Activated T-cell treated with anti-CD3 and anti-CD28 coated beads for 4 hours (primary cell): ENCODE measurements at places on chromosomes 11 and 22.

DNA sequence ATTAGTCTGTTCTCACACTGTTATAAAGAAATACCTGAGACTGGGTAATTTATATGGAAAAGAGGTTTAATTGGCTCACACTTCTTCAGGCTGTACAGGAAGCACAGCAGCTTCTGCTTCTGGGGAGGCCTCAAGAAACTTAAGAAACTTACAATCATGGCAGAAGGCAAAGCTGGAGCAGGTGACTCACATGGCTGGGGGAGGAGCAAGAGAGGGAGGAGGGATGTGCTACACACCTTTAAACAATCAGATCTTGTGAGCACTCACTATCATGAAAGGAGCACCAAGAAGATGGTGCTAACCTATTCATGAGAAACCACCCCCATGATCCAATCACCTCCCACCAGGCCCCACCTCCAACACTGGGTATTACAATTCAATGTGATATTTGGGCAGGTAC lies 381.6 kb downstream of the ETS1 start:
- no peak for DNase-seq

- DNase-seq = no peak
These were observed 205.3 kb downstream of the TBC1D22A start for GRCh38 chr22:46967445-46968358.

GRCh38 chr22:20431511-20432192 lies 6.0 kb downstream of the SCARF2 start:
- no peak for DNase-seq

DNA sequence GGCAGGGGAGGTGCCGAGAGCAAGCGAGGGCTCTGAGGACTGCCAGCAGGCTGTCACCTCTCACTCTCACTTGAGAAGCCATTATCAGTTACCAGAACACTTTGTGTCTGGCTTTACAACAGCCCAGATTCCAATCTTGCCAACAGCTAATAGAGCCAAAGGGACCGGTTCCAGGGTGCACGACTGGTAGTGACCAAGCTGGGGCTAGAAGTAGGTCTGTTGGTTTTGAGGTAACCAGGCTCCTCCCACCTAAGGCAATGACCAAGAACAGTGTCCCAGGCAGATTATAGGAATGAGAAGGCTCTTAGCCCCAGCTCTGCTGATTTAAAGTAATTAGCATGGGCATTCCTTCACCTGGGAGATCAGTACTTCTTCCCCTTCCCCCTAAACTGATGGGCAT lies 7.2 kb upstream of the IL10RA start:
- no peak for DNase-seq

DNA sequence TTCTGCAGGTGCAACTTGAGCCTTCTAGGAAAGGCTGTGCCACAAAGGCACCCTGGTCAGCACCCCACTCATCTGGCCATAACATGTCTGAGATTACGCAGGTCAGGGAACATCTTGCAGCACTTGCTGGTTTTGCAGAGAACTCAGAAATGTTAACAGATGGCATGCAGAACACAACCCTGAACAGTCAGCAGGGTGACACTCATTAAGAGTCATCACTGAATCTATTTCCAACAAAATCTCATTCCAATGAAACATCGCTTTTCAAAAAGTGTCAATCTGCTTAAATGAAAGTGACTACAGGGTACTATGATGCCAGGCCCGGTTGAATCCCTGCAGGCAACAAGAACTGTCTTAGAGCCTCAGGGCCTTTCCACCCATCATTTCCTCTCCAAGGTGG lies 369.8 kb upstream of the CCDC90B start:
- no peak for DNase-seq

- no peak for DNase-seq
These were observed 209.7 kb downstream of the C11orf91 start for GRCh38 chr11:33490842-33491370.

DNA sequence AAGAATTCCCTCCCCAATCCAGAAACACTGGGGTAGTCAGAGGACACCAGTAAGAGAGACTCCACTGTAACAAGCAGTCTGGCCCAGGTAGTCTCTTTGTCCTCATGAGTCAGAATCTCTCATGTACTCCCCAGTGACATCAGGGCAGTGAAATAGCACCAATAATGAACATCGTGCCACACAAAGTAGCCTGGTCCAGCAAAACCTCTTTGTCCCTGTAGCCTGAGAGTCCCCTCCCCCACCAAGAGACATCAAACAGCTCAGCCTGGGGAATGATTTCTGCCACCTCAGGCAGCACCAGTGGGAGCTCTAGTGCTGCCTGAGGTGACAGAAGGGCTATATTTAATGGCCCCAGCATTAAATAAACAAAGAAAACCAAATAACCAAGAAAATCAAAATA lies 88.1 kb downstream of the SBF2 start:
- no peak for DNase-seq

DNA sequence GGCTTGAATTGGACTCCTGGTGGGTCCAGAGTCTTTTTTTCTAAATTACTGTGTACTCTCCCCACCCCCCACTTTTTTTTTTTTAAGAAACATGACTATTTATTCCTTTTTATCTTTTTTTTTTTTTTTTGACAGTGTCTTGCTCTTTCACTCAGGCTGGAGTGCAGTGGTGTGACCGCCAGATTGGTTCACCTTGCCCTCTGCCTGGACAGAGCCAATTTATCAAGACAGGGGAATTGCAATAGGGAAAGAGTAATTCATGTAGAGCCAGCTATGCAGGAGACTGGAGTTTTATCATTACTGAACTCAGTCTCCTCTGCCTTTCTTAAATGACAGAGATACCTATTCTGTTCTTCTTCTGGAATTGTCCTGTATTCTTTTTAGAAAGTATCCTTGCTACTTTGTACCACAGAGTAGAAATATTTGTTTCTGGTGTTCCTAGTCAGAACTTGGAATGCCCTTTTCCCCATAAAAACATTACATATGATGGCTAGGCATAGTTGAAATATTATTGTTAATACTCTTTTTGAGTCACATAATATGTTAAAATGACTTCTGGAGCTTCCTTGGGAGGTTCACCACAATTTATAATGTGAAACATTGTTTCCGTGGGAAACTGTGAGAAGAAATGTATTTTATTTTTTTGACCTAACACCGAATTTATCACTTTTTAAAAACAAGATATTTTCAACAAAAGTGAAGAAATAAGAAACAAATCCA lies 95.6 kb downstream of the UVRAG start:
- DNase-seq = no peak

- DNase-seq = no peak
These were observed 850.8 kb upstream of the CCDC90B start for GRCh38 chr11:84136926-84137325.

DNA sequence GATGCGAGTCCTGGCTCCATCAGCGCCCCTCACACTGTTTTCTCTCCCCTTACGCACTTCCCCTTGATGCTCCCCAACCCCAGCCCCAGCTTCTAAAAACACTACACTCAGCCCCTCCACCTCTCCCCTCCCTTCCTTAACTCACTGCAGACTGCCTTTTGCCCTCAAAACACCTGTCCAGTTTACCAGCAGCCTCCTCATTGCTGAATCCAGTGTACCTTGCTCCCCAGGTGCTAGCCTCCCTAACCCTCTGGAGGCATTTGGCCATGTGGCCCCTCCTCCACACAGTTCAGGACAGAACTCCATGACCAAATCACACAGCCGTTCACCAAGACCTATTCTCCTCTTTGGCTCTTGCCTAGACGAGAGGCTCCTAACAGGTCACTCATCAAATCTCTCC lies 2.8 kb upstream of the GALR3 start:
- DNase-seq = no peak

GRCh38 chr22:34943830-34944229 lies 122.1 kb upstream of the ISX start:
- DNase-seq = no peak

DNA sequence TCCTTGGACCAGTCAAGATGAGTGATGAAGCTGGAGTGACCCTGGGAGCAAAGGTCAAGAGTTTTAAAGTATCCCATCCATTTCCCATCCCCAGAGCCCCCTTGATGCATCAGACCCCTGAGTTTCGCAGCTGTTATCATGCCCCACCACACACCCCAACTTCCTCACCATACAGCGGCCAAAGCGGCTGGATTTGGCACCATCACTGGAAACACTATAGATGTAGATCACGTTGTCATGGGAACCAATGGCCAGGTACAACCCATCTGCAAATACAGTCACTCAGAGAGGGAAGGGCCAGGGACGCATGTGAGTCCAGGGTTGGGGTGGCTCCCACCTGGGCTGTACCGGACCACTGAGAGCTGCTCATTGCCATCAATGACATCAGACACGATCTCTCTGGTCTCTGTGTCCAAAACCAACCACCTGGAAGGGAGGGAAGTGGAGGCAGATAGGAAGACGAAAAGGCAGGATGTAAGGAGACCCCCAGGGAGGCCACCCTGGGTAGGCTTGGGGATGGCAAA lies 2.2 kb upstream of the MTA2 start:
- no peak for DNase-seq

- DNase-seq = peak; percentile 18
These were observed 106.8 kb downstream of the RBFOX2 start for GRCh38 chr22:35921777-35922176.

DNA sequence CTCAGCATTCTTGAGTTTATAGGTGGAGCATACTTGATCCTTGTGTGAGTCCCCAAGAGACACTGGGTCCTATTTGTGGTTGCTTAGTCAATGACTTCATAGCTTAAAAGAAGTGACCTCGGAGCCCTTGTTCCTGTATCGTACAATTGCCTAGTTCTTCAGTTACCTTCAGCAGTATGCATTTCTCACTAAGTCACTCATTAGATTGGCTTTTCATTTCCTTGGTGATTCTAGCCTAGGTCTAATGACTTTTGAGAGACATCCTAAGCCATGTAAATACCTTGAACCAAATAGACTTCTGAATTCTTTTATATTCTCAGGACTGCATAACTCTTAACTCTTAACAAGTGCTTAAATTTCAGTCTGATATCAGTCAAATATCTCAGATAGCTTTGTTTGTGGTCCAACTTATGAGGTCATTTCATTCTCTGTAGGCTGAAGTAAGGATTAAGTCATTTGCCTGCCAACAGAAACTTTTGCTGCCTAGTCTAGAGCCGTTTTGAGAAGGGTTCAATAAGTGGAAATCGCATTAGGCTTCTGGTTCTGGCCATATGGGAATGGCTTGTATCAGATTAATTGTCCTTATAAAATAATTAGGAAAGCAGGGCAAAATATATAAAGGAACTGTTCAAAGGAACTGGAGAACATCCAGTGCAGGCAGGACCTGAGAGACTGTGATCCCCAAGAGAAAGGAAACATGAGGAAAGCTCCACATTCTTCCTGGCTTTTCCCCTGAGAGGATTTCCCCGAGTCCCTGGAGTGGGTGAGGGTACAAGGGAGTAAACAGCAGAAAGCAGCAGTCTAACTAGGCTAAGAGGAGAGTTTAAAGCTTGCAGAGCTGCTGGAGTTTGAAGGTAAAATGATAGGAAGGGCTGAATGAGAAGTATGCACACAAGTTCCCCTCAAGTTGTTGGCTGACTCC lies 39.9 kb downstream of the TRAF6 start:
- no peak for DNase-seq

GRCh38 chr11:19405966-19406365 lies 165.2 kb upstream of the E2F8 start:
- DNase-seq = no peak

GRCh38 chr11:126414615-126415014 lies 59.1 kb downstream of the ST3GAL4 start:
- DNase-seq = no peak

DNA sequence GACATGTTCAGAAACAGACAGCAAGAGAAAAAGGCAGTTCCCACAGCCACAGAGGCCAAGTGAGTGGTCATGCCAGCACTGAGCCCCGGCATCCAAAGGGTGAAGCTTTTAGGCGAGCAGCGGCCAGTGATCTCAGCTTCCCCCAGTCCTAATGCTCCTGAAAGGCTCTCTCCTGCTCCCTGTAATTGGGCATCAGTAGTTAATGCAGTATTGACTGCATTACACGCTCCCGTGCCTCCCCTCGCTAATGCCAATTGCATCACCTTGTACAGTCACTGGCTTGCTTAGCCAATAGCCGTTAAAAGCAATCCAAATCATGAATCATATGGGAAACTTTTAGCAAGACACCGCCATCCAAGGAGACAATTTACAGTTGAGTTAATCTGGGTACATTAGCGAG lies 4.9 kb downstream of the LMO1 start:
- DNase-seq = no peak

DNA sequence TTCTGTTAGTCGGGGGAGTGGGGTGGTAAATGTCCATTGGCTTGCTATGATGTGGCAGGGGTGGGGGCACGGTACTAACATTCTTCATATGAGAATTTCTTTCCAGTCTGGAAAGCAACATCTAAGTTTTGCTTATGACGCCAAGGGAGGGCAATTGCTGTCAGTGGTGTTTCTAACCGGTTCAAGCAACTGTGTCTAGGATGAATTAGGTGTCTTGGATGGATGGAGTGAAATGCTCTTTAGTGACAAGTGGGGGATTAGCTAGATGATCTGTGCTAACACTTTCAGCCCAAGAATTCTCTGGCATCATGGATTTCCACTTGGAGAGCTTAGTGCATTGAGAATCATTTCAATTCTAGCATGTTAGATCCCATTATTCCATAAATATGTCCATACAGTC lies 262.6 kb upstream of the SORL1-AS1 start:
- no peak for DNase-seq

GRCh38 chr11:106216281-106216680 lies 138.8 kb downstream of the AASDHPPT start:
- no peak for DNase-seq

- no peak for DNase-seq
These were observed 18.4 kb upstream of the CTSD start for GRCh38 chr11:1782031-1782590.

GRCh38 chr22:50725597-50725996 lies 12.4 kb upstream of the ACR start:
- no peak for DNase-seq

DNA sequence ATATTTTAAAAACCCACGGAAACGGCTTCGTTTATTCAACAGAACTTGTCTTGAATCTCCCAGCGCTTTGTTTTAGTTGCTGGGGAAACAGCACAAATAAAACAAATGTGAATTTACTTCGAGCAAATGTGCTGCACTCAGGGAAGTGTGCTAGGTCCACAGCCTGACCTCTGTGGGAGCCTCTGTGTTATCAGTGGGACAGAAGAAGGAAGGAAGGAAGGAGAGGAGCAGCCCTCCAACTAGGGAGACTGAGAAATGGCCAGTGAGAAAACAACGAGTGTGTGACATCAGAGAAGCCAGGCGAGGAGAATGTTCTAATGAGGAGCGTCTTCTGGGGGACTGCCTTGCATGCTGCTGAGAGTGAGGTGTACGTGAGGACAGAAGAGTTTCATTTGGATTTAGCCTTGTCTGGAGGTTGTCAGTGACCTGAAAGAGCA lies 42.7 kb downstream of the PPP6R3 start:
- DNase-seq = no peak

- no peak for DNase-seq
These were observed 356.3 kb upstream of the ISX start for GRCh38 chr22:34709641-34710040.

GRCh38 chr22:31106731-31107177 lies 614 bp downstream of the SELENOM start:
- no peak for DNase-seq

DNA sequence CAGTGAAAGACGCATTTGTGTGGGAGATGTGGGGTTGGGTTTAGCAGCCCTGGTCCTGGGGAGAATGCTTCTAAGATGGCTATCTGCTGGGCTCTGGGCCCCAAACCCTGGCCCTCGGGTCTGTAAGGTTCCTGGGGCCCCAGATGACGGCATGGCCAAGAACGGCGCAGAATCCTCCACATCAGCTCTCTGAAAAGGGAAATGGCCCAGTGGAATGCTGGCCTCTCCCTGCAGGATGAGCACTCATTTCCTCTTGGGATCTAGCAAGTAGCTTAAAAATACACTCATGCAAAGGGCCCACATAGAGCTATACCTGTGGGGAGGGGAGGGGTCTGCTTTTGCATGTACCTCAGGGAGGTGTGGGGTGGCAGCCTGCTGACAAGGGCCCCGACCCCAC lies 37.5 kb upstream of the LINC01488 start:
- DNase-seq = no peak
